ENCODE measurements at places on chromosomes 2 and 18.

GRCh38 chr2:222445227-222445626, 20.9 kb downstream of the SGPP2 start:
- no peak for DNase-seq

DNA sequence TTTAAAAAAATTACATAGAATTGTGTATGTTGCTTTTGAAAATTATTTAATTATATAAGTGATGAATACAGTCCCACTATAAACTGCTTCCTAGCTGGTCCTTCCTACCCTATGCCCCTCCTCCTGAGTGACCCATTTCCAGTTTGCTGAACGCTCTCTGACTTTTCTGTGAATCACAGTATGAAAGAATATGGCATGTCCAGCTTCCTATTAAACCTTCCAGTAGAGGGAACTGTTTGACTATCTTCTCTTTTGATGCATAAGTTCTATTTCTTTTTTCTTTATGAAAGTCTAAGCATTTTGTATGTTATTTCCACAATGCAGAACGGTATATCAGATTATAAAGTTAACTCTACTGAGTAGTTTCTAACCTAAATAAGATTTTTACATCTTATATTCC, 41.3 kb downstream of the PSMG2 start:
- DNase-seq: no peak

- DNase-seq: peak; percentile 77
Observed at GRCh38 chr2:27735263-27735904, 36.1 kb upstream of the MRPL33 start.

DNA sequence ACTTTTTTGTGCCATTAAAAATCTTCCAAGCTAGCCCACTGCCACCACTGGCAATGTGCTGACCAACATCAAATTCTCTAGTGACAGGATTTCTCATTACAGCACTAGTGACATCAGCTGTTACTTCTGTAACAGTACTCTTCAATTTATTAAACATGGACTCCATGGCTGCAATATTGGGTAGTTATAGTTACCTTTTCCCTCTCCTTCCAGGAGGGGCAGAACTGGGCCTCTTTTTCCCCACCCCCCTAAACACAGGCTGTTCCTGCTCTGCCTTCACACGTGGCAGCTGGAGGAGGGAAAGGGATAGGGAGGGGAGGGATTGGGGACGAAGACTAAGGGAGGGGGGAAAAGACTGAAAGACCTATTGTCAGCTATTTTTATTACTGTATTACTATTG, 38.1 kb downstream of the TRAK2 start:
- no peak for DNase-seq

GRCh38 chr2:224562831-224563230, 22.3 kb downstream of the CUL3 start:
- no peak for DNase-seq

GRCh38 chr2:226079196-226079595, 679.7 kb downstream of the NYAP2 start:
- no peak for DNase-seq

- DNase-seq: no peak
Observed at GRCh38 chr18:45851161-45851925, 25.9 kb downstream of the SIGLEC15 start.

- no peak for DNase-seq
Observed at GRCh38 chr18:49479381-49480137, 7.5 kb downstream of the C18orf32 start.

GRCh38 chr2:109482361-109482861, 131.4 kb downstream of the SEPTIN10 start:
- no peak for DNase-seq

DNA sequence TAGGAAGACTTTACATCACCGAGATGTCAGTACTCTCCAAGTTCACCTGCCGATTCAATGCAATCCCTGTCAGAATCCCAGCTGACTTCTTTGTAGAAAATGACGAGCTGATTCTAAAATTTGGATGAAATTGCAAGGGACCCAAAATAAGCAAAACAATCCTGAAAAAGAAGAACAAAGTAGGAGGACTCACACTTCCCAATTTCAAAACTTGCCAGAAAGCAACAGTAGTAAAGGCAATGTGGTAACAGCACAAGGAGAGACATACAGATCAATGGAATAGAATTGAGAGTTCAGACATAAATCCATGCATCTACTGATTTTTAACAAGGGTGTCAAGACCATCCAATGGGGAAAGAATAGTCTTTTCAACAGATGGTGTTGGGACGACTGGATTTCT, 52.2 kb downstream of the SMAD7 start:
- no peak for DNase-seq

GRCh38 chr2:85887566-85888019, 1.2 kb downstream of the ST3GAL5 start:
- peak; percentile 57 for DNase-seq

DNA sequence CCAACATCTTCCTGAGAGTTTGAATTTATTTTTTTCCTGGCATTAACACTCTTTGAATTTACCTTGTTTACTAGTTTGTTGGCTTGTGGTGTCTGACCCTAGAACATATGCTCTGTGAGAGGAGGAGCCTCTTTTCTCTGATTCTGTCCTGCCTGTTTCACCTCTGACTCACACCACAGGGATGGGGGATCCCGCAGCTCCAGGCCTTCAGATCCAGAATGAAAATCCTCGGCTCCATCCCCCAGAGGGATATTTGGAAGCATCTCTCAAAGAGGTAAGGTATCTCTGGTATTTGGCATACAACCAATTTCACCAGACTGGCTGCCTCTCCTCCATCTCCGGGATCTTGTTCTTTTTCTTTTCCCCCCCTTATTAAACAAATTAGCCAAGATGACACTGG, 104.7 kb downstream of the GPR39 start:
- no peak for DNase-seq

- DNase-seq: no peak
Observed at GRCh38 chr2:237326266-237327171, 87.4 kb downstream of the COL6A3 start.

DNA sequence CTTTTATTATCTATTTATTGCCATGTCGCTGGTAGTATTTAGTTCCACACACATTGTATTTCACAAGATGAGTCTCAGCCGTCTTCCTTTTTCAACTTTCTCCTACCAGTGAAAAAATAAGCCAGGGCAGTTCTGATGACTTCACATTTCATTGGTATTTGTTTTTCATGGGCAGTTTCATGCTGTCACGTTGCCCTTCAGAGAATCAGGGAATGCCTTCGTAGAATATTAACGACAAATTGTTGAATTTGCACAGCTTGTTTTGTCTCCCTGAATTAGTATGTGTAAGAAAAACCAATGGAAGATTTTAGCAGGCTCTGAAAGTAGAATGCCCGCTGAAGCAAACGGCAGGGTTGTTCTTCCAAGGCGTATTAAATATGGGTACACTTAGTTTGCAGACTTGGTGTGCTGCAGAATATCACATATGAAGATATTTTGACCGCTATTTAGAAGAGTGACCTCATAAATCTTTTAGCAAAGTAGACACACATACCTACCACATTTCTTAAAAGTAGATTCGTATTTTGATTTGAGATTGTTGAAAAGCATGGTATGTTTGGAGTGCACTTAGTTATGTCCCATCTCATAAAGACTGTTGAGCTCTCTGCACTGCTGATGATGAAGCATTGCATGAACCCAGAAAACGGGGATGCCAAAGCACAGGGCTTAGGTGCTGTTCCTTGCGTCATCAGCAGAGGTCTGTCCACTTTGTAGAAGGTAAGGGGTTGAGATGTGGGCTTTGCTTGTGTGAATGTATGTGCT, 2.9 kb downstream of the NEDD4L start:
- no peak for DNase-seq

DNA sequence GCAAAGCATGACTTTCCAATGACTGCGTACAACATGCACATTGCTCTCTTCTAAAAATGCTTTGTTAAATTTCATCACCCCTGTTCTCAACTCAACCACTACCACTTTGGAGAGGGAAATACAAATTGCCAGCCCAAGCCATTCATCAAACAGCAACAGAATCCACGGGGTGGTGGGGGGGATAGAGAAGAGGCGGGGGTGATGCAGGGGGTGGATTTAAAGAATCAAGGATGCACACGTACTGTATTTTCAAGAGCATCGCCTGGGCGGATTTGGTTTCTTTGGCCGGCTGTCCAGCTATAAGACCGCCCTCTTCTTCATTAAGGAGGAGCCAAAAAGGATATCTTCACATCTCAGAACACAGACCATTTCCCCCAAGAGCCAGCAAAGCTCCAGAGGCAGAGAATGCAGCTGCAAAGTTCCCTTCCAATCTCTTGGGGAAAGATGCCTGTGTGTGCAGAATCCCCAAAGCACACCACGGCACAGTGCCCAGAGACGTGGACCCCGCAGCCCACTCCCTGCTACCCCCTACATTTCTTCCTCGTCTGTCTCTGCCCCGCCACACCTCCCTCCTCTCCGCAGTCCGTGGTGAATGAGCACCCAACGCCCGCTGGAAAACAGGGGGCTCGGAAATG, 977 bp downstream of the SLC8A1 start:
- no peak for DNase-seq

- DNase-seq: no peak
Observed at GRCh38 chr2:17422061-17422460, 96.2 kb downstream of the RAD51AP2 start.

- no peak for DNase-seq
Observed at GRCh38 chr2:233789554-233789953, 11.4 kb downstream of the MROH2A start.

- no peak for DNase-seq
Observed at GRCh38 chr2:224875841-224876240, 159.7 kb upstream of the CCDC195 start.

GRCh38 chr2:32357318-32358110, 691 bp downstream of the BIRC6 start:
- peak; percentile 47 for DNase-seq

GRCh38 chr18:11669948-11670275, 19.2 kb upstream of the GNAL start:
- no peak for DNase-seq

- no peak for DNase-seq
Observed at GRCh38 chr2:172090044-172090961, 5.0 kb downstream of the DLX1 start.

- DNase-seq: peak; percentile 31
Observed at GRCh38 chr18:54222922-54223567, 1.4 kb downstream of the MBD2 start.

DNA sequence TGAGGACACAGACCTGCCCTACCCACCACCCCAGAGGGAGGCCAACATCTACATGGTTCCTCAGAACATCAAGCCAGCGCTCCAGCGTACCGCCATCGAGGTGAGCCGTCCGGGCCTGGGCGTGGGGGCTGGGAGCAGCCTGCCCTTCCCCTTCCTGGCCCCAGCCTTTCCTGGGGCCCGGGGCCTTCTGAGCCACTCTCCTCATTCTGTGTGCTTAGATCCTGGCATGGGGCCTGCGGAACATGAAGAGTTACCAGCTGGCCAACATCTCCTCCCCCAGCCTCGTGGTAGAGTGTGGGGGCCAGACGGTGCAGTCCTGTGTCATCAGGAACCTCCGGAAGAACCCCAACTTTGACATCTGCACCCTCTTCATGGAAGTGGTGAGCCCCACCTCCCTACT, 157.9 kb downstream of the DYSF start:
- DNase-seq: no peak

- DNase-seq: no peak
Observed at GRCh38 chr2:232833830-232834229, 36.2 kb upstream of the SNORC start.

DNA sequence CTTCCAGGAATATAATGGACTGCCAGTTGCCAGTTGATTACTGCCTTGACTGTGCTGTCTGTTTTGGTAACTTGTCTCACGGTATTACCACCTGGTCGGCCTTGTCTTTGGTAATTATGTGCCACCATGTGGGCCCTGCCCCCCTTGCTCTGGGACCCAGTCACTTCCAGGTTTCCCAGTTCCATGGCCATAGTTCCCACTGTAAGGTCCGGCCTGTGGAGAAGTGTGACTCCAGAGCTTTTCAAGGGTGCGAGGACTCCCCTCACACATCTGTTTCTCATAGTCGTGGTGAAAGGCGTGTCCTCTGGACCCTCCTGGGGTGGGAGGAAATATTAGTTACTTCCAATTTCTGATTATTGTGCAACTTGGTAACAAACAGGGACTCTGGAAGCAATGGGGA, 150.5 kb downstream of the SEPTIN10 start:
- no peak for DNase-seq

DNA sequence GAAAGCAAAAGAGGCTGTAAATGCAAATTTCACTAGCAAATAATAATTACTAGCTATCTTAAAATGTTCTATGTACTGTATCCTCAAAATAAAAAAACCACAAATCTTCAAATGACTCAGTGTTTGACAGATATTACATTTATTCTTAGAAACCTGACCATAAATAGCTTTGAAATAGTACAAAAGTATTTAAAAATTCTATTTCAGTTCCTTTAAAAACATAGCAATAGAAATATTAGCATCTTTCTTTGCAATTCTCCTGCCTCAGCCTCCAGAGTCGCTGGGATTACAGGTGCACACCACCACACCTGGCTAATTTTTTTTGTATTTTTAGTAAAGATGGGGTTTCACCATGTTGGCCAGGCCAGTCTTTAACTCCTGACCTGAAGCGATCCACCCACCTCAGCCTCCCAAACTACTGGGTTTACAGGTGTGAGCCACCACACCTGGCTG, 50.6 kb downstream of the MSH6 start:
- DNase-seq: no peak

- DNase-seq: peak; percentile 78
Observed at GRCh38 chr2:170816504-170817092, at the start of gene GAD1. Gene GAD1, plus strand, starts transcription at chr2:170816887. Its CDS starts 1,705 bp downstream, at chr2:170818592.

- DNase-seq: no peak
Observed at GRCh38 chr18:49645841-49646351, 84.0 kb downstream of the LIPG start.

DNA sequence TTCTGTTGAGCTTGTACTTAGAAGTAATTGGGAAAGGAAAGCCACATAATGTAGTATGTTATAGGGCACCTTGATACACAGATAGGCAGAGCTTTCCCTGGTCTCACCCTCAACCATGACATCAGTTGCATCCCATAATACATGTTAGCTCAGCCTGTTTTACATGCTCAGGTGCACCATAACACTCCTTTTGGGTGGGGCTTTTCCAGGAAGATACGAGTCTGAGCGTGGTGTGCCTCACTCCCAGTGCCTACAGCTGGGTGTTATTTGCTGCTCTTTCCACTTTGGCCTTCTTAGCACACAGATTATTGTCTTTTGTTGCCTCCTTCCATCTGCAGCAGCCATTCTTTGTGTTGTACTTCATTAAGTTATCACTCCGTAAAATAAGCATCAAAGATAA, 11.9 kb downstream of the TTC39C start:
- no peak for DNase-seq

GRCh38 chr2:158498043-158498748, 41.4 kb downstream of the PKP4 start:
- DNase-seq: no peak

GRCh38 chr18:78650926-78651325, 328.7 kb upstream of the SALL3 start:
- no peak for DNase-seq

- no peak for DNase-seq
Observed at GRCh38 chr2:23145460-23145859, 239.5 kb upstream of the KLHL29 start.

DNA sequence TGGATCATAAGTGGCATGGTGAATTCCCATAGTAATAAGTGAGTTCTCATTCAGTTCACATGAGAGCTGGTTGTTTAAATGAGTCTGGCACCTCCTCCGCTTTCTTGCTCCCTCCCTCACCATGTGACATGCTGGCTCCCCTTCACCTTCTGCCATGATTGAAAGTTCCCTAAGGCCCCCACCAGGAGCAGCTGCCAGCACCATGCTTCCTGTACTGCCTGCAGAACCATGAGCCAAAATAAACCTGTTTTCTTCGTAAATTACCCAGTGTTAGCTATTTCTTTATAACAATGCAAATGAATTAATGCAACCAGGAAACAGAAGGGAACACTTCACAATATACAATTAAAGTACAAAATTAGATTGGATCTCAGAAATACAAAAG, 257.0 kb downstream of the MREG start:
- DNase-seq: no peak

GRCh38 chr2:54419855-54420523, 36.1 kb upstream of the SPTBN1 start:
- no peak for DNase-seq
